Neural crest cell (in vitro differentiated cells): ENCODE measurements at places on chromosomes 16 and 17. TPM values are rescaled to one million over a fixed set of nuclear protein-coding genes. Genes with fewer than 3 reads are reported as not detected.

FOXC2 gene
- 0.11 TPM in 1 of 2 replicates, not detected in the other for total RNA-seq

WNT9B gene
- 0.66 TPM in 1 of 2 replicates, not detected in the other for total RNA-seq

ADGRG3 gene
- total RNA-seq = not detected in 2 replicates

CBLN1 gene
- 0.61 and 1.0 TPM in 2 replicates for total RNA-seq

CORO1A gene
- total RNA-seq = 25.2 and 25.8 TPM in 2 replicates
